ENCODE measurements at places on chromosomes 6 and 20.

- no peak for DNase-seq
Observed at GRCh38 chr6:133004304-133004884, 190.0 kb downstream of the RPS12 start.

GRCh38 chr6:152750694-152751093 is at the start of gene VIP:
VIP (plus strand) TSS chr6:152750797; CDS start chr6:152752178, 1,381 bp downstream.
- no peak for DNase-seq

DNA sequence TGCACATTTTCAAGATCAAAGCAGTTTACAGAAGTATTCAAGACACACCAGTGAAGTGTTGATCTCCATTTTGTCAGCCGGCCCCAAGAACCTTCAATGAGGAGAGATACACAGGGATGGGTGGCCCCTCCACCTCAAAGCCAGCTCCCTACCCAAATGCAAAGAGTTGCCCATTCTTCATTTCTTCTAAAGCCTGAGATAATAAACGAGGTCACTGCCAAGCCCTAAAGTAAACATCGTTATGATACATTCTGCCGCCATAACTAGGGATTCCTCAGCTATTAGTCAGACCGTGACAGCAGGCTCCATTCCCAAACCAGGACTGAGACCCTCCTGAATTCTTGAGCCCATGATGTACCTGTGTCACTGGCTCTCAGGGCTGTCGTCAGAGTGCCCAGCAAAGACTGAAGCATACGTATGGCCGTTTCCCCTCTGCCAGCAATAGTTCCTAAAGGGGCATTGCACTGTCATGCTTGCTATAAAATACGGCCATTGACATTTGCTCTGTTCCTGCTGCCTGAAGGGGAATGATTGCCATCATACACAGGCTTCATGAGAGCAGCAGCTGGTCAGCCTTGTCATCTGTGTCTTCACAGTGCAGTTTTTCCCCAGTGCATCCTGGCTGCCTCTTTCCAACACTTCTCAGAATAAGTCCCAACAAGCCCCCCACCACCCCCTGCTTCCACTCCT is 41.7 kb downstream of the ISM1 start:
- no peak for DNase-seq

DNA sequence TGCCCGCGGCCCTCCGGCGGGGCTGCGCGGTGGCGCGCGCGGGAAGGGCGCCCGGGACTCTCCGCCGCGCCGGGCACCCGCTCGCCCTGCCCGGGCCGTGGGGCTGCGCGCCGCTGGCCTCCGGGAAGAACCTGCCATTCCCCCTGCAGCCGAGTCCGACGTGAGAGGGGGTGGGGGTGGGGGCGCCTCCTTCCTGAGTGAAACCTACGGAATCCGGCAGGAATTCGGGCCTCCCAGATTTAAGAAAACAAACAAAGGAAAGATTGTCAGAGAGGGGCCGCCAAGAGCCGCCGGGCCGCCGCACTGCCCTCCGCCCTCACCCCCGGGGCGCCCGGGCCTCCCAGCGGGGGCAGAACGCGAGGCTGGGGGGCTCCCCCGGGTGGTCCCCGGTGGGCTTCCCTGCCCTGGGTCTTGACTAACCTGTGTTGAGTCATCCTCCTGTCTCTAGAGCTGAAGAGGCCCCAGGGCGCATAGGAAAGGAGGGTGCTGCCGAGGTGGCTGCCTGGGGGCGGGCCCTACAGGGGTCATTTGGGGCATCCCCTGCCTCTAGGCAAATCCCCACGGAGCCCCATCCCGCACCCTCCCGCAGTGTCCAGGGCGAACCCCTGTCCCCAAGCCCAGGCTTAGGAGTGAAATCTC is 42.2 kb upstream of the FOXP4 start:
- no peak for DNase-seq

GRCh38 chr6:83411731-83412130 is 19.1 kb downstream of the ME1 start:
- DNase-seq: no peak

DNA sequence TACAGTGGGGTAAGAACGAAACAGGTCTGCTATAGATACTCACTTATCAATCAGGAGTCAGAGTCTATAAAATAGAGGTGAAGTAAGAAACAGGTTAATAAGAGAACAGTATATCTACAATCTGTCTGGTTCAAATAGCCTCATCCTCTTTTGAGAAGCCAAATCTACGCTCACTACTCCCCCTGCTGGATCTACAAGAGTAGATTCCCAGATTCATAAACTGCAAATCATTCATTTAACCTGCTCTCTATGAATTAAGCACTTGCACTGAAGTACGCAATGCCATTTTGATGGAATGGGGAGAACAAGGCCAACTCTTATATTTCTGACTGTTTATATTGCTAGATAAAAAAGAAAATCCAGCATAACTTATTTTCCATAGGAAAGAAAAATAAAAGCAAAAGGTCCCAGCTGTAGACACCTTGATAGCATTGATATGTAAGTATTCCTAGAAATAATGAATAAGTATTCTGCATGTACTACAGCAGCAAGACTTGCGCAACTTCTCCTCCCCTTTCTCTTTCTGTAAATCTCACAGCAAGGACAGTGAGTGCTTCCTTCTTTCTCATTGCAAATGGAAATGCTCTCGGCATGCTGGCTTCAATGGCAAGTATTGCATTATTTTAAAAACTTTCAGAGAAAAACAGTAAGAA is 92.3 kb downstream of the RFX6 start:
- peak; percentile 42 for DNase-seq

DNA sequence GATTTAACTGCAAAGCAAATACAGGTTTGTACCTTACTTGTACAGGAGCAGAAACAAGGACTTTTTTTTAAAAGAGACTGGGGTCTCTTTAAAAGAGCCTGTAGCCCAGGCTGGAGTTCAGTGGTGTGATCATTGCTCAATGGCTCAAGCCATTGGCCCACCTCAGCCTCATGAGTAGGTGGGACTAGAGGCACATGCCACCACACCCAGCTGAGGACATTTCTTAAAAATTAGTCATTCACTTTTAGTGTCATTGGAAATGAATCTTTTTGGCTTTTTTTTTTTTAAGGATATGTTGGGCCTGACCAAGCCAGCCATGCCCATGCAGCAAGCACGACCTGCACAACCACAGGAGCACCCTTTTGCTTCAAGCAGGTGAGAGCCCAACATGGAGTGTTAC is 16.9 kb downstream of the SEC23B start:
- peak; percentile 45 for DNase-seq

- DNase-seq: no peak
Observed at GRCh38 chr20:15011631-15012030, 674.2 kb upstream of the FLRT3 start.

GRCh38 chr6:56550301-56550700 is 92.4 kb downstream of the DST start:
- no peak for DNase-seq

Data from suppressor macrophage (primary cell).